ENCODE measurements at places on chromosomes 5 and 9.

- no peak for DNase-seq
Measured at GRCh38 chr9:3346549-3346948, 179.3 kb downstream of the RFX3 start.

DNA sequence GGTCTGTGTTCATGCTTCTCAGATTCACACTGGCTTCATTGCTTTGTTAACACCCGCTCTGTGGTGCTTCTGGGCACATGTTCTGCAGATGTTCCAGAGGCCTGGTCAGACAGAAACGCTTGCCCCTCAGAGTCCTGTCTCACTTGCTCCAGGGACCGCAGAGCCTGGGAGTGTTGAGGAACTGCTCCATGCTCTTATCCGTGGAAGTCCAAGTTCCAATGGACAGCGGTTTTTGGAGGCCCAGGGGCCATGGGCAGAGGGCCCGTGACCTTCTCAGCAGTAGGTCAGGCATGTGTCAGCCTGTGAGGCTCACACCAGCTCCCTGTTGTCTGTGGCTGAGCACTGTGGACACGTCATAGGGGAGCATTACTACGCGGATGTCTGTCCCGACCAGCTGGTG, 364.7 kb upstream of the IRX1 start:
- no peak for DNase-seq

DNA sequence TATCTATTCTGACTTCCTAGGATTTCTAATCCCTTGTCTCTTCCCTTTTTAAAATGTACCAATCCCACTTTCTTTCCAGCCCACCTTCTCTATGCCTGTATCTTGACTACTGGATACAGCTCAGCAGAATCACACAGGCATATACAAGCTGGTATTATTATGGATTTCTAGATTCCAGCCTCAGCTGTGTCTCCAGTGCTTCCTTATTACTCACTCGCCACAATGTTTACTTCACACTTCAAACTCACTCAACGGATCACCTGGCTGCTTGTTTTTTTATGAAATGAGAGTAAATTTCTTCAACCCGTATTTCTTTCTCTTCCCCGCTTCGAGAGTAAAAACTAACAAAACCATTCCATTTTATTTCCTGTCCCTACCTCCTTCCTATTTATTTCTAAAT, 38.8 kb downstream of the CWC27 start:
- no peak for DNase-seq

DNA sequence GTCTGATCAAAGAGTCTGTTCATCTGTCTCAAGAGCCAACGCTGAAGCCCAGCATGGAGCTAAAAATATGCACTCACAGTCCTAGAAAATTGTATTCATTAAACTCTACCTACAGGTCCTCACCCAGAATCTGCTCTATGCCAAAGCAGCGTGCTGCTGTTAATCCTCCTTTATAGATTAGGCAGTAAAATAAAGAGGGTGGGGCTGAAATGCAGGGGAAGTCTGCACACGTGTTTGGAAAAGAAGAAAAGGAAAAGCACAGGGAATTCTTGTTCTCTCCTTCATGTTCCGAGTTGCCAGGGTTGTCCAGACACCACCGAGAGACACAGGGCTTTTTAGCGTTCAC, 121.4 kb upstream of the TMEM161B start:
- DNase-seq = no peak

DNA sequence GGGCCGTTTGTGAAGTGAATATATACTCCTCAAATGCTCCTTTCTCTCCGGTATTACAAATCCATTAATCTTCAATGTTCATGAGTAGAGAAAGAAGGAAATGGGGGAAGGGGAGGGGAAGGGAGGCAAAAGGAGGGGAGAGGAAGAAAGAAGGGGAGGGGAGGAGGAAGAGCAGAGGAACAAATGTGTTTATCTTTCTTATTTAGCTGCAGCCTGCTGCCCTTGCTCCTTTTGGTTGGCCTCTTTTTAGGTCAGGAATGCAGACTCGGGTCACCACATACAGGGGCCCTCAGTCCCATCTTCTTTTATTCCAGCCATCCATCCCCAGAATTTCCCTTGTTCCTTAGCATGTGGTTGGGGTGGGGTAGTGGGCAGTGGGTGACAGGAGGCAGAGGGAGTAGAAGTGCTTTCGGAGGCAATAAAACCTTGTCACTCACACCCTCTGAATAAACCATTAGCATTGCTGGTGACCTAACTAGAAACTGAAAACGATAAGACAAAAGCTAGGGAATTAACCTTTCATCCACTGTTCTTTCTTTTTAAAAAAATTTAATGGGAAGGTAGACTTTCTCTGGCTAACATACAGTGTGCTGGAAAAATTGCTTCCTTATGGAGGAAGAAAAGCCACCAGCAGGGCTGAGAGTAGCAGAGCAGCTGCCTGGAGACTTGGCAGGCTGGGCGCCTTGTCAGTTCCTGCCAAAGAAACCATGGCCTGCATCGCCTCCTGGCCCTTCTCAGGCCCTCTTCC, 16.8 kb upstream of the PRLR start:
- no peak for DNase-seq

DNA sequence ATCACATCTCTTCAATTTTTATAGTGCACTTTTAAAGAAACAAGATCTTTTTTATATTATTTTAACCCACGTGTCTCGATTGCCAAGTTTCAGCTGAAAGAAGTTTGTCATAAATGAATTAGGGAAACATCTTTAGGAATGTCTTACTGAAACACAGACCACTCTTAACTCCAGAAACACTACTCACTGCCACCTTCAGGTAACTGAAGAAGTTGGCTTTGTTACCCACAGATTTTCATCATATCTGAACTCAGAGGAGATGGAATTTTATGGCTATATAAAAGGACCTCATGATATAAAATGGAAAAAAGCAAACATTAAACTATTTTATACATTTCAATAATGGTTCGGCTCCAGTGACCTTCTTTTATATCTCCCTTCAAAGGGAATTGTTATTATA, 158.0 kb downstream of the SEMA5A start:
- no peak for DNase-seq

GRCh38 chr5:64298586-64298985, 132.9 kb downstream of the RNF180 start:
- no peak for DNase-seq

DNA sequence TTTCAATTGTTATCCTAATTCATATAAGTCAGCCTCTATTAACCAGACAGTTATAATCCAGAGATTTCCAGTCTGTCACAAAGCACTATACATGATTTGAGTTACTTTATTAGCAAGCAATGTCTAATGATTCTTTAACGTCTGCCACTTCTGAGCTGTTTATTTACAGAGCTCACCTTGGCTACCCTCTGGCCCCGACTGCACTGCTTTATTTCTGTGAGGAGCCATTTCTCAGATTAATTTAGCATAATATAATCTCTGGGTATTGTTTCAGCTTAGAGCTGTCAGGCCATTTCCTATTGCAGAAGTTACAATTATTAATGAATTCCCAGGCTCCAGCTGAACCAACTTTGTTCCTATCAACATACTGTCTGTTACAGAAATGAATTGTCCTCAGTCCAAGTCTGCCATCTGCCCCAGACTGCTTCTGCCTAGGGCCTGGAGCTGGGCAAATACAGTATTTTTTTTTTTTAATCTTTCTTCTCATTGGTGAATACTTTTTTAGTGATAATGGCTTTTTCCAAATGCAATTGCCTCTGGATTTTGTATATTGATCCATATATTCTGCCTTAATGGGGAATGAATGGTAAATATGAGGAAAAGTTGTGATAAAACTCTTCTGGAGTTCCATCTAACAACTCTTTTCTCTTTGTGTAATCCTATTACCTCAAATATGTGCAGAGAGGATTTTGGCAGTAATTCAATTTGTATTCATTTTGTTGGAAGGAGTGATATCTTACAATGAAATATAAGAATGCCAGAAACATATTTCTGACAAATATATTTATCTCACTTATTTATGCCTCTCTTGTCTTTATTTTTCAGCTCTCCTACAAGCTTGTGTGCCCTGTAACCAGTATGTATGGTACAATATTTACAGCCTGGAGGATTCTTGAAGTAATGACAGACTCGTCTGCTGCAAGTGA, 104.7 kb downstream of the FOCAD start:
- no peak for DNase-seq

GRCh38 chr5:176553260-176554085, 4.3 kb downstream of the CDHR2 start:
- DNase-seq = no peak

GRCh38 chr9:117545846-117546245, 131.0 kb upstream of the ASTN2 start:
- DNase-seq = no peak

DNA sequence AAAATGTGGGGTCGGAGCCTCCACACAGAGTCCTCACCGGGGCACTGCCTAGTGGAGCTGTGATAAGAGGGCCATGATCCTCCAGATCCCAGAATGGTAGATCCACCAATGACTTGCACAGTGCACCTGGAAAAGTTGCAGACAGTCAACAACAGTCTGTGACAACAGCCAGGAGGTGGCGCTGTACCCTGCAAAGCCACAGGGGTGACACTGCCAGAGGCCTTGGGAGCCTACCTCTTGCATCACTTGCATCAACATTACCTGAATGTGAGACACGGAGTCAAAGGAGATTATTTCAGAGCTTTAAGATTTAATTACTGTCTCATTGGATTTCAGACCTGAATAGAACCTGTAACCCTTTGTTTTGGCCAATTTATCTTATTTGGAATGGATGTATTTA, 614.1 kb upstream of the CDH9 start:
- DNase-seq = no peak

GRCh38 chr5:134019636-134020035, 14.9 kb upstream of the VDAC1 start:
- DNase-seq = no peak

DNA sequence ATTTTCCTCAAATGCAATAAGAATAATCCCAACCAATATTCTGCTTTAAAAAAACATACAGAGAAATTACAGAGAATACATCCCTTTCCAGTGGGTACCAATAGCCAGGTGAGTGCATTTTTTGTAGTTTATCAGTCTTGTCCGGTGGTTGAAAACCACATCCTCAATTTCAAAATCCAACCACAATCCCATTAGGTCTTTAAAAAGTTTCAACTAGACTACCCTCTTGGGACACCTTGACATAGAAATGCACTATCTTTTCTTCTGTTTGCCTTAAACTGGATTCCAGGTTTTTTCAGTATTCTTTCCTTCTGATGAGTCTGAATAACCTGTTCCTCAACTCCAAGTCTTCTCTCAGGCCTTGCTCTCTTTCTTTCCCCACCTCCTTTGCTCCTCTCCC, 223.3 kb downstream of the NR2F1-AS1 start:
- DNase-seq = no peak

DNA sequence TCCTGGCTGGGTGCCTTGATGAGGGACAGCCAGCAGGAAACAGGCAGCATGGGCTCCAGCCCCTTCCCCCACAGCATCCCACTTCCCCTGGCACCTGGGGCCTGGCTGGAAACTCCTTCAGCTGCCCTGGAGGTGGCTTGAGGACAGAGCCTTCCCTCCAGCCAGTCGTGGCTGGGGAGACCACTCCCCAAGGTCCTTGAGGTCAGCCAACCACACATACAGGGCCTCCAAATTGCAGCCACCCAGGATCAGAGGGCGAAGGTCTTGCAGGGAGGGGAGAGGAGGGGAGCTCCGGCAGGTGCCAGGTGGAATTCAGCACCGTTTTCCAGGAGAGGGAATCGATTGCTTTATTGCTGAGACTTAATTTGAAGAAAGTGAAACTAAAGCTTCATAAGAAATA, 280.4 kb downstream of the PBX3 start:
- DNase-seq = no peak
